ENCODE measurements at places on chromosomes 11 and 22.

GRCh38 chr11:62664405-62665074 is 470 bp downstream of the C11orf98 start:
- H3K27me3 ChIP-seq = no peaks in the 10 kb centered on the region
- H3K36me3 ChIP-seq = peaks cover 37% of the 10 kb centered on the region
- DNase-seq = peak; percentile 48
- H3K27ac ChIP-seq = peak overlapping the region; percentile 81
- peaks cover 27% of the 10 kb centered on the region for H3K4me1 ChIP-seq

- no peak for DNase-seq
- H3K27ac ChIP-seq = no peak overlapping the region
- H3K4me1 ChIP-seq = no peaks in the 10 kb centered on the region
- H3K27me3 ChIP-seq = no peaks in the 10 kb centered on the region
- H3K36me3 ChIP-seq = no peaks in the 10 kb centered on the region
These were observed 30.9 kb downstream of the PPM1F start for GRCh38 chr22:21921729-21922128.

- H3K27me3 ChIP-seq = peaks cover 10% of the 10 kb centered on the region
- no peak overlapping the region for H3K4me3 ChIP-seq
- no peaks in the 10 kb centered on the region for H3K36me3 ChIP-seq
- no peak for DNase-seq
- H3K27ac ChIP-seq = no peak overlapping the region
These were observed 283.0 kb upstream of the NARS2 start for GRCh38 chr11:78857688-78858087.

DNA sequence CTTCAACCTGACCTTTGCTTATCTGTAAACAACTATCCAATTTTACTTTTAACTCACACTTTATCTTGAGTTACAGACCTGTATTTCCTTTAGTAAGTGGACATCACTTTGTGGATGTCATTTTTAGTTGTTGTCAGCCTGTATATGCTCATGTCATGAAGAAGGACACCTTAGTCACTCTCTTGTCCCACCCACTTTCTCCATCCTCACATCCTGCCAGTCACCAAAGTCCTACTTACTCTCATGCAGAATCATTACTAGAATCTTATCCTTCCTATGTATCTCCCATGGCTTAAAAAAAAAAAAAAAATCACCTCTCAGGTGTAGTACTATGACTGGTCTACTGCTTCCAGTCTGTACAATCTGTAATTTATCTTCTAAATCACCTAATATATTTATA is 43.3 kb downstream of the SESN3 start:
- DNase-seq = no peak
- no peaks in the 10 kb centered on the region for H3K27me3 ChIP-seq
- no peak overlapping the region for H3K27ac ChIP-seq
- H3K4me1 ChIP-seq = peaks cover 12% of the 10 kb centered on the region
- H3K36me3 ChIP-seq = peaks cover 36% of the 10 kb centered on the region

GRCh38 chr22:37636186-37636948 is 3.1 kb upstream of the SH3BP1 start:
- H3K27me3 ChIP-seq = no peaks in the 10 kb centered on the region
- H3K36me3 ChIP-seq = peaks cover 2% of the 10 kb centered on the region
- H3K27ac ChIP-seq = peak overlapping the region; percentile 86
- peak overlapping the region; percentile 15 for H3K4me3 ChIP-seq
